ENCODE measurements at places on chromosomes 4 and X.
A peak's percentile ranks its signal among the peaks of the same experiment; 100 is the strongest.

- DNase-seq: no peak
Observed at GRCh38 chrX:85499400-85499799, 119.9 kb upstream of the POF1B start.

DNA sequence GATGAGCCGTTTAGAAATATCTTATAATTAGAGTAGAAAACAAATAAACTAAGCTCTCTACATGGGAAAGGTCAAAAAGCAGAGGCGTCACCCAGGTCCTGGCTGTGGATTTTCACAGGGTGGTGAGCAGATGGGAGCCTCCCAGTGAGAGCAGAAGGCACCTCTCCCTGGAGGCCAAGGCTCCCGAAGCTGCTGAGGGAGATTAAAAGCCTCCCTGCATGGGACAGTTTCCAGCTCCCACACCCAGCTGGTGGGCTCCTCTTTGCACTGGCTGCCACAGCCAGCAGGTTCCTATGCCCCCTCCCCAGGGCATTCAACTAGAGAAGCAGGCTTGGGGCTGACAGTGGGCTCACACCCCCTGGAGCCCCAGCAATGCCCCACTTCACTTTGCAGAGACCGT lies 55.2 kb upstream of the TBC1D9 start:
- DNase-seq: no peak

GRCh38 chr4:88268913-88269312 lies 15.4 kb downstream of the PPM1K start:
- no peak for DNase-seq

- DNase-seq: peak; percentile 50
Observed at GRCh38 chr4:108355902-108356535, 187.3 kb upstream of the LEF1 start.

GRCh38 chrX:109839694-109840567 lies 106.9 kb upstream of the ACSL4 start:
- peak; percentile 88 for DNase-seq

DNA sequence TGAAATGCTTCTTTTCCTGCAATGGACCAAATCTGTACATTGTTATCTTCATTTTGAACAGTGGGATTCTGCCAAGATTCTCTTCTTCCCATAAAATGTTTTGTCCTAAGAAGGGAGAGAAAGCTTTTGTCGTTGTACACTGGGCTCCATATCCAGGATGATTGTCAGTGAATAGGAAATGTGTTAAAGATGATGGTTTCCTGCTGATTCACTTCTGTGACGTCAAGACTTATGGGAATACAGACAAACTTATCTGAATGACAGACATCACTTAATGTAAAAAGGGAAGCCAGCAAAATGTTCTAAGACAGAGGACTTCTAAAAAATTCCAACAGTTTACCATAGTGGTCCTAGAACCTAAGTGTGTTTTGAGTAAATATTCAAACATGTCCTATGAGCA lies 53.7 kb upstream of the HPF1 start:
- no peak for DNase-seq

- DNase-seq: peak; percentile 12
Observed at GRCh38 chr4:110512901-110513300, 36.9 kb downstream of the ENPEP start.

- peak; percentile 10 for DNase-seq
Observed at GRCh38 chrX:53288189-53288588, 6.8 kb upstream of the IQSEC2 start.

GRCh38 chr4:139556724-139557555 lies 921 bp upstream of the SETD7 start:
- peak; percentile 89 for DNase-seq

DNA sequence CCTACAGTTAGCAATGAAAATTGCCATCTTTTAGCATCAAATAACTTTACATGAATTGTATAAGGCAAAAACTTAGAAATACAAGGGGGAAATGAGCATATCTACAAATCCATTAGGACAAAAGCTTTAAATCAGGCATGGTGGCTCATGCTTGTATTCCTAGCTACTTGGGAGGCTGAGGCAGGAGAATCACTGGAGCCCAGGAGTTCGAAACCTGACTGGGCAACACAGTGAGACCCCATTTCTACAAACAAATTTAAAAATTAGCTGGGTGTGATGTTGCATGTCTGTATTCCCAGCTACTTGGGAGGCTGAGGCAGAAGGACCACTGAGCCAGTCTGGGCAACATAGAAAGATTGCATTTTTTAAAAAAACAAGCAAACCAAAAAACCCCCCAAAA lies 61.3 kb downstream of the EIF4E start:
- no peak for DNase-seq

- peak; percentile 72 for DNase-seq
Observed at GRCh38 chr4:110088670-110089069, 109.7 kb downstream of the ELOVL6 start.

DNA sequence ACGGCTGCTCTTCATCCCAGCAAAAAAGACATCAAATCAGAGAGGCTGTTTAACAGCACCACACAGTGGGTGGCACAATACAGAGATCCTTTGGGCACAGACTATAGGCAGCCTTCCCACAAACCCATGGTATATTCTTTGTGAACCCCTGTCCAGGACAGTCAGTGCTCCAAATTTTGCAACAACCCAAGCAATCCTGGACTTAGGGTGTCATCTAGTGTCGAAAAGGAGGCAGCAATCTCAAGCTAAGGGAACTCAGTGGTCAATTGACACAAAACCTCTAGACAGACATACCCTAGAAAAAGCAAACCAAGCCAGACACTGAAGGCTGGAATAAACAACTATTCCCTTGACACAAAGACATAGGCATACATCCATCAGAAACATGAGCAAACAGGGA lies 137.4 kb downstream of the BMP15 start:
- DNase-seq: no peak

DNA sequence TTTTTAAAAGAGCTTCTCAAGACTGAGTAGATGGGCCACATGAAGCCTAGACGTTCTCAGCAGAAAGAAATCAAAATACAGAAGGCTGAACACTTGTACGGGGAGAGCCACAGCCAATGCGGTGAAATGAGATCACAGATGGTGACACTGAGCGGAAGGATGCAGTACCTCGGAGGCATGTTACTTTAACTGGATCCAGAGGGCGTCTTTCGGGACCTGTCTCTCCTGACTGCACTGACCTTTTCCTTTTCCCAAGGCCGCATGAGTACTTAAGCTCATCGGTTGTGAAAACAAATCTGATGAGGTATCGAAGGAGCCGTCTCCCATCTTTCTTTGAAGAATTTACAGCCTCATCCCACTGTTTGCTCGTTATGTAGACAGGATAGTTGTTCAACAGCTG lies 32.6 kb downstream of the BEND4 start:
- DNase-seq: no peak

GRCh38 chr4:26173619-26174018 lies 147.2 kb upstream of the RBPJ start:
- DNase-seq: no peak

- no peak for DNase-seq
Observed at GRCh38 chr4:122823476-122823875, 3.2 kb upstream of the FGF2 start.

GRCh38 chr4:57424232-57424897 lies 314.2 kb upstream of the IGFBP7 start:
- no peak for DNase-seq

- no peak for DNase-seq
Observed at GRCh38 chr4:101958547-101958946, 168.0 kb downstream of the BANK1 start.

GRCh38 chr4:2837110-2837903 lies 6.3 kb upstream of the ADD1 start:
- DNase-seq: no peak

DNA sequence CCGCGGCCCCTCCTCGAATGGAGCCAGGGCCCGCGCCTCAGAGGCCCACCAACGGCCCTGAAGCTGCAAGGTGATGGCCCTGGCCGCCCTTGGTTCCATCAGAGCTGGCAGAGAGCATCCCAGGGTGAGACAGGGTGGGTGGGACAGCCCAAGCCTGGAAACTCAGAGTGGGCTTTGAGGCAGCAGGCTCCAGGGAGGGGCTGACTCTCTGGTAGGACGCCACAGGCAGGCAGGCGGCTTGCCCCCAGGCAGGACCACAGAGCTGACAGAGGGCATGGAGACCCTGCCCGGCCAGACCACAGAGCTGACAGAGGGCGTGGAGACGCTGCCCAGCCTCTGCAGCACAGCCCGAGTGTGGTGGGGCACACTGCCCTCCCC lies 4.8 kb downstream of the MYL5 start:
- no peak for DNase-seq

GRCh38 chrX:4925911-4926310 lies 1212.5 kb upstream of the PRKX start:
- no peak for DNase-seq

DNA sequence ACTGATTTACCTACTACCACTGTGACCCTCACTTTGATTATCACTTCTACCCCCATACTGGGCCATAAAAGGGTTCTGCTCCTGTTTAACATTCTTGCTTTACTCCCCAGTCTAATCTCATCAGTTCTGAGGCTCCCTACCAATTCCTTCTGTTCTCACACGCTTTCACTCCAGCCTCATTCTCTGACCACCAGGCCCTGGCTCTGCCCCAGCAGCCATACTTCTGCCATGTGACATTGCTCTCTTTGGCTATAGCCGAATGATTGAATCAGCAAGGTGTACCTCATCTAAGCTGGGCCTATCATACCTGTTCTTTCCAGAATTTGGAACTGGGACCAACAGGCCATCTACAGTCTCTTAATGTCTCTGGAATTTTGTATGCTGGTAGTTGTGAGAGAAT lies 14.4 kb upstream of the ELF2 start:
- DNase-seq: no peak

- DNase-seq: no peak
Observed at GRCh38 chr4:107902715-107903114, 28.6 kb upstream of the CYP2U1 start.

DNA sequence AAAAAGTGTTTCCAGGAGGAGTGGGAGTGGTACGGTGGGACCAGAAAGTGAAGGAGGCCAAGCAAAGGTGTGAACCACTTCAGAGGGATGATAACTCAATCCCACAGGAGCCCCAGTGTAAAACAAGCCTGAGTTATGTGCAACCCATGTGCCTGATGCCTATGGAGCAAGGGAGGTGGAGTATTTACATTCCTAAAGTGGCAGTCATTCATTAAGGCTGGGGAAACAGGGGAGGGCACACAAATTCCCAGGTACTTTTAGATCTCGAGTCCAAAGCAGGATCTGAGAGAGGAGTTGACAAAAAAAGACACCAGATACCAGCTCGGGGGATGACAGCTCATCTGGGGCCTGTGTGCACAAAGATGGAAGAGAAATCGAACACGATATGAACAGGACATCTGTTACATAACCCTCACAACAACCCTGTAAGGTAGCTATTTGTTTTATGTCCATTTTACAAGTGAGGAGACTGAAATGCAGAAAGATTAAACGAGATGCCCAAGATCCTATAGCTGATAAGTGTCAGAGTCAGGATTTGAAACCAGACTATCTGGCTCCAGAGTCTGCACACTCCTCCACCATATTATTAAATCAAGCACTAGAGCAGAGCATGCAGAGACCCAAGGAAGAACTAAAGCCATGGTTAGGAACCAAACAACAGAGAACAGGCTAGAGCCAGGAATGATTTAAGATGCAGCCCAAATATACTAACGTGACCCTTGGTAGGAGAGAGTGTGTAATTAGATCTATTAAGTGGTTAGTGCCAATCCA lies 91.9 kb upstream of the MAPK10 start:
- DNase-seq: no peak

DNA sequence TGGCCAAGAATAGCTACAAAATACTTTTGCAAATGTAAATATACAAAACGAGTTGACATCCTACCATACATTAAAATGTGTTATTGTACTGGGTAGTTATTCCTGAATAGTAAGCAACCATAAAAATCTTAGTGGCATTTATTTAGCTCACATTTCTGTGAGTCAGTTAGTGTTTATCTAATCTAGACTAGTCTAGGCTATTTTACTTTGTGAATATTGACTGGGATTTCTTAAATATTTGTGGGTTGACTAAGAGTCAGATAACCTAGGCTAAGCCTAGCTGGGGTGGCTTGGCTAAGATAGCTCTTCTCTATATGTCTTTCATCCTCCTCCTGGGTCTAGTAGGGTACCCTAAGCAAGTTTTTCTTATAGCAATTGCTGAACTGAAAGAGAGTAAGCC lies 543.8 kb upstream of the DIAPH2 start:
- DNase-seq: no peak

GRCh38 chr4:142549248-142549647 lies 296.9 kb downstream of the INPP4B start:
- DNase-seq: no peak

GRCh38 chr4:152146244-152146643 lies 385.4 kb upstream of the GATB start:
- no peak for DNase-seq

DNA sequence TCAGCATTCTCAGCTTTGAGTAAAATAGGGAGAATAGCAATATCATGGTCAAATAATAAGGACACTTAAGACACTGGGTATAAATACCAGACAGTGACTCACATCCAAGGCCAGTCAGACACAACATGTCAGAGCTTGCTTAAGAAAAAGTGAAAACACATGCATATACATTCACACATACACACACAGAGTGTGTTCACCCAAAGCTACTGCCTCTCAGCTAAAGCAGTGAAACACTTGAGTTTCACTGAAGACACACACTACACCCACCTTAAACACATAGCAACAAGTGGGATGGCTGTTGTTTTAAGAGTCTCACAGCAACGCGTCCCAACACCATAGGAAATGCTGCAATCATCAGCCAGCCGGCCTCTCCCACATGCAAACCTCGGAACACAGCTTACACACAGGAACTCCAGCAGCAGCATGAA lies 14.4 kb downstream of the SHROOM4 start:
- DNase-seq: no peak

GRCh38 chr4:83197555-83198235 lies 83.2 kb upstream of the PLAC8 start:
- DNase-seq: peak; percentile 82

DNA sequence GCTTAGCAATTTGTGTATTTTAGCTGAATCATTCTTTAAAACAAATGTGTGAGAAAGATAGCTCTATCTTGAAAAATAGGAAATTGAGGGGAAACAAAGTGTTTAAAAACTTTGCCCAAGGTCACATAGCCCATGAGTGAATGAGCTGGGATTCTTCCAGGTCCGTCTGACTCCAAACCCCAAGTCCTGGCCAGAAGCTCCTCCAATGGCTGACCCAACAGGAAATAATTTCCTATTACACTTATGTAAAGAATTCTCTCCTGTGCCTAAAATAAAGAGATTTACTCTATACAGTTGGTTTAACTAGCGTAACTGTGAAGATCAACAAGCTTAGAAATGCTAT lies 287.6 kb downstream of the ARHGAP24 start:
- no peak for DNase-seq

GRCh38 chr4:81756973-81757372 lies 285.3 kb upstream of the RASGEF1B start:
- DNase-seq: peak; percentile 9

DNA sequence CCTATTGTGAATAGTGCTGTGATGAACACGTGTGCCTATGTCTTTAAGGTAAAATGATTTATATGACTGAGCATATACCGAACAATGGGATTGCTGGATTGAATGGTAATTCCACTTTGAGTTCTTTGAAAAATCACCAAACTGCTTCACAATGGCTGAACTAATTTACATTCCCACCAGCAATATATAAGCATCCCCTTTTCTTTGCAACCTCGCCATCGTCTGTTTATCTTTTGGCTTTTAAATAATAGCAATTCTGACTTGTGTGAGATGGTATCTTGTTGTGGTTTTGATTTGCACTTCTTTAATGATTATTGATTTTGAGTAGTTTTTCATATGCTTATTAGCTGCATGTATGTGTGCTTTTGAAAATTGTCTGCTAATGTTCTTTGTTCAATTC lies 31.8 kb upstream of the UGT2A1 start:
- DNase-seq: no peak

GRCh38 chrX:56068274-56068758 lies 163.8 kb upstream of the KLF8 start:
- no peak for DNase-seq

Measured in OCI-M1 (cell line).